Activated gamma-delta T cell treated with anti-CD3 and anti-CD28 coated beads, Interleukin-2, amount 50 U/mL, for 16 hours (primary cell): ENCODE measurements at places on chromosomes 11 and 22.

DNA sequence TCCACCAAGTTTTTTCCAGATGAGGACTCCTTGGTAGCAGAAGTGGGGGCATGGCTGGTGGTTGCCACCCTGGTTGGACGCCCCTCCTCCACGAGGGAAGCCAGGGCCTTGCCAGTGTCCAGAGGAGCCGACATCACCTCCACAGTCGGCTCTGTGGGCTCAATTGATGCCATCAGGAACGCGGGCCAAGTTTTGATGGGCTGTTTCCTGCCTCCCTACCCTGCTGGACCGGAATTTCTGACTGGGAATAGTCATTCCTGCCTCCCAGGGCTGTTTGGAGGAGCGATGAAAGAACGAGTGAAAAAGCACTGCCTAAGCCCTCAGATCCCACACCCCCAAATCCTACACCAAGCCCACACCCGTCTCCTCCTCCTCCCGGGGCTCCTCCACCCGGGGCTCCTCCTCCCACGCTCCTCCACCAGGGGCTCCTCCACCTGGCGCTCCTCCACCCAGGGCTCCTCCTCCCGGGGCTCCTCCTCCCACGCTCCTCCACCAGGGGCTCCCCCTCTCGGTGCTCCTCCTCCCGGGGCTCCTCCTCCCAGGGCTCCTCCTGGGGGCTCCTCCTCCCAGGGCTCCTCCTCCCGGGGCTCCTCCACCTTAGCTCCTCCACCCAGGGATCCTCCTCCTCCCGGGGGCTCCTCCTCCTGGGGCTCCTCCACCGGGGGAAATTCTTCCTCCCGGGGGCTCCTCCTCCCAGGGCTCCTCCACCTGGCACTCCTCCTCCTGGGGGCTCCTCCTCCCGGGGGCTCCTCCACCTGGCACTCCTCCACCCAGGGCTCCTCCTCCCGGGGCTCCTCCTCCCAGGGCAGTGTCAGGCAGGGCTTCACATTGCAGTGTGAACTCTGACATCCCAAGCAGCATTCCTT is 10.0 kb upstream of the PRR5 start:
- no peak for DNase-seq

DNA sequence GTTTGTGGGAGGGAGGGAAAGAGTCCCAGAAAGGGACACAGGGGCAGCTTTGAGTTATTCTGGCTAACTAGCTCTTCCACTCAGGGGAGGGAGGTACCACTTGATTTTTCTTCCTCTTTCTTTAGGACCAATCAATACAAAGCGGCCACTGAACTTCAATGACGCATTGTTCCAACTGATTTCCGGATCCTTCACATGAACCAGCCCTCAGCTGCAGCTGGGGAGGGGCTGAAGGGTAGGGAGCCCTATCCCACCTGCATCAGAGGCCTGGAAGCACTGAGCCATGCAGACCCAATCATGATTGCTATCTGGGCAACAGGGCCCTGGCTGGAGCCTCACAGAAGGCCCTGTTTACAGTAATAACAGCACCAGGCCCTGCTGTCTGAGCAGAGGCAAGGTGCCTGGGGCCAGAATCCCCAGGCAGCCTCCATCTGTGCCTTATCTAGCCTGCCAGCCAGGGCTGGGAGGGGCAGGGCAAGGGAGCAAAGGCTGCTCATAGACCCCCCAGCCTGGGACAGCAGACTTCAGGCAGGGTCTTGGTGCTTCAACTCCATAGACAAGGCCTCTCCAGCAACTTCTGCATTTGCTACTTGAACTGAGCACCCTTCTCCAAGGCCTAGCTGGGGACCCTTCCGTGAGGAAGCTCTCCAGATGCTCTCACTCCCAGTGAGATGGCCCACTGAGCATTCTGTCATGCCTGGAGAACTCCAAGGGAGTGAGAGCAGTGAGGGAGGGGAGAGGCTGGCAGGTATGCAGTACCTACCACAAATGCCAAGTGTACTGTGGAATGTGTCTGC is 22.5 kb downstream of the CLPB start:
- DNase-seq: no peak

DNA sequence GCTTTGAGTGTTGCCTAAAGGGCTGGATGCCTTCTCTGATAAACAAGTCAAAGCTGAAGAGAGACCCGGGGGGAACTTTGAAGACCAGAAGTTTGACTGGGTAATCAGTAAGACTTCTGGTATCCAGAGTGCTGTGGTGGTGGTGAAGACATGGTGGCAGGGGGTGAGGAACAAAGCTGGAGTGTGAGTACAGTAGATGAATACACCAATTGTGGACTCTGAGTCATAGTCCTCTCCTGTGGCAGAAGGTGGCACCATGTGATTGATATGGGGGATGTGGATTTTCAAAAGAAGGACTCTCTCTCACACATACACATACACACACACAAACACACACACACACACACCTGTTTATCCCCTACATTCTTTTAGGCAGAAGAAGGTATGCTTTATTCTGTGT is 12.3 kb downstream of the MS4A6A start:
- DNase-seq: no peak

- DNase-seq: no peak
These were observed 165.2 kb downstream of the PKNOX2 start for GRCh38 chr11:125329786-125330185.

GRCh38 chr11:110050201-110050506 is 43.0 kb upstream of the ZC3H12C start:
- DNase-seq: no peak

DNA sequence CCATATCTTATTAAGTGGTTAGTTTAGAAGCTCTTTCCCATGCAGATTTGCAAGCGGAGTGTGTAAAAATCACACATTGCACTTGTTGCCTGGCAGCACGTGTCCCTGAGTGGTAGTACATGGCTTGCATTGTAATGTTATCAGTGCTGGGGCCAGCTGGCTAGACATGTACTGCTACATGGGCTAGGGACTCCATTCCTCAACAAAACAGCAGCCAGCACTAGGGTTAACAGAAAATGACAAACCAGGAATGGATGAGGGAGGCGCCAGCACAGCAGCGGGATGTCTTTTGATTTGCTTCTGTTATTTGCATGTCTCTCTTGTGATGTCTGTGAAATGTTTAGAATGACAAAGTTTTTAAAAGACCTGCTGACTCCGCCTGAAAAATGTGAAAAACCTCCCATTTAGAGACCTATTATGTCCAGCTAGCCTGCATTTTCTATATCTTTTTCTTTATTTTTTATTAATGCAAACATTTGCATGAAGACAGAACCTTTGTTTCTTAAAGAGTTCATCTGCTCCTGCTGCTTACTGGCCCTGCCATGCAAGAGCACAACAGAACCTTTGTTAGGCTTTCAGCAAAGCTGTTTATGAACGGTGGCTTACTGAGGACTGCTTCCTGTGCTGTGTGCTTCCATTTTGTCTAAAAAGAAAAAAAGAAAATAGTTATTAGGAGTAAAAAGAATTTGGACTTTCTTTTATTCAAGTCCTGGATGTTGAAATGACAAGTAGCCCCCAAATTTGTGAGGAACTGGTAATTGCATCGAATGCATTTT is 40.7 kb downstream of the CSTPP1 start:
- DNase-seq: no peak
